ENCODE measurements at places on chromosomes 7 and 10.
A peak's percentile ranks its signal among the peaks of the same experiment; 100 is the strongest.

GRCh38 chr7:110591341-110591740 is 499.6 kb upstream of the LRRN3 start:
- DNase-seq = no peak

GRCh38 chr10:60565492-60565891 is 175.8 kb upstream of the ANK3 start:
- no peak for DNase-seq

- DNase-seq = no peak
Measured at GRCh38 chr7:75951506-75951905, 36.6 kb downstream of the POR start.

- DNase-seq = no peak
Measured at GRCh38 chr7:116583653-116584052, 58.8 kb downstream of the CAV1 start.

- DNase-seq = no peak
Measured at GRCh38 chr7:5590596-5591277, 167.1 kb upstream of the TNRC18 start.

GRCh38 chr10:99172128-99172738 is 63.4 kb downstream of the HPSE2 start:
- peak; percentile 62 for DNase-seq

- DNase-seq = no peak
Measured at GRCh38 chr10:112143420-112143819, 40.1 kb downstream of the GPAM start.

- DNase-seq = no peak
Measured at GRCh38 chr10:82191653-82192052, 316.7 kb downstream of the NRG3 start.
